SJCRH30 (cell line): ENCODE measurements at places on chromosomes 12 and 14.
A peak's percentile ranks its signal among the peaks of the same experiment; 100 is the strongest.

DNA sequence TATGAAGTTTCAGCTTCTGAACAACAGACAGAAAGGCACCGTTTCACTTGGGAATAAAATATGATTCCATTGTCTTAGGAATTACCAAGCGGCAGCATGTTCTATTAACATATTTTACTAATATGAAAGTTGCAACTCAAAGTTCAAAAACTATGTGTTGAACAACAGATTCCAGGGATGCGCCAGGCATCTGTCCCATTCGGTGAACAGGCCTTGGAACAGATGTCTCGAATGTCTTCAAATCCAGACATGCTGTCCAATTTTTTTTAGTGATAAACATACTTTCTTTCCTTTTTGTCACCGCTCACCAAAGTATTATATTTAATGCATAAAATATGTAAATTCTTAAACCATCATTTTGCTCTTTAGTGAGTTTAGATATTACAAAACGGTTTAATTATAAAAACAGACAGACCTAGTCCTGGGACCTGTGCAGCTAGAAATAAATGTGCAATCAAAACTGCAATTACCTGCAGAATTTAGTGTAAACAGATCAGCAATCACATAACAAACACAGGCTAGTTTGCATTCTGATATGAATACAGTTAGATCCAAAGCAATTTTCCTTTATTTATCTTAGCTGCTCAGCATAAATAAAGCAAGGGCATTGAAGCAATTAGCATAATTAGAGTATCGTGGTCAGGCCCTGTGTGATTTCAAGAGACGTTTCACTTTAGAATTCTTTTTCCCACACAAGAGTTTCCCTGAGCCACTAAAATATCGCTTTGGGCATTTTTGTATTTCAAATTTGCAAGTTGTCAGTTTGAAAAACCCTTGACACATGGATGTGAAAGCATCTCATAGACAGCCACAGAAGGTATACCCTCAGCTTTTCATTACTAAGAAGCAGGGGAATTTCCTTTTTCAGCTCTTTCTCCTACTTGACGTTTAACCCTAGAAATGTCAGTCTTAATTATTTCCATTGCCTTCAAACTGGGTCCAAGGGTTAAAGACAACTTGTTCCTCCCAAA lies 420.8 kb downstream of the EGLN3 start:
- DNase-seq: no peak

GRCh38 chr12:5260591-5261086 lies 171.3 kb upstream of the NTF3 start:
- no peak for DNase-seq

- DNase-seq: peak; percentile 70
Observed at GRCh38 chr14:24710403-24711112, 76.6 kb upstream of the GZMB start.

DNA sequence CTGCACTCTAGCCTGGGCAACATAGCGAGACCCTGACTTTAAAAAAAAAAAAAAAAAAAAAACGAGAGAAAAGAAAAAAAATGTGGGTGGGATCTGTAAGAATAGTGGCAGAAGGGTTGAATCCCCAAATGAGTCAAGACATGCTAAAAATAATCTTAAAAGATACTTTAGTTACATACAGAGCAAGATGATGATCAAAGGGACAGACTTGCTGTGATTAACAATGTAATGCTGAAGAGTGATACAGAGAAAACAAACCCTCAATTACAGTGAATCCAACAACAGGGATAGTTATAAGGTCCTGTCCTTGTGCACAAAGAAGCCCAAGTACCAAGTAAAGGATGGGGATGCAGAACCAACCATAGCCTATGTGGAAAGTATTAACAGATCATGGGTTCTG lies 80.3 kb downstream of the DCAF5 start:
- DNase-seq: no peak

DNA sequence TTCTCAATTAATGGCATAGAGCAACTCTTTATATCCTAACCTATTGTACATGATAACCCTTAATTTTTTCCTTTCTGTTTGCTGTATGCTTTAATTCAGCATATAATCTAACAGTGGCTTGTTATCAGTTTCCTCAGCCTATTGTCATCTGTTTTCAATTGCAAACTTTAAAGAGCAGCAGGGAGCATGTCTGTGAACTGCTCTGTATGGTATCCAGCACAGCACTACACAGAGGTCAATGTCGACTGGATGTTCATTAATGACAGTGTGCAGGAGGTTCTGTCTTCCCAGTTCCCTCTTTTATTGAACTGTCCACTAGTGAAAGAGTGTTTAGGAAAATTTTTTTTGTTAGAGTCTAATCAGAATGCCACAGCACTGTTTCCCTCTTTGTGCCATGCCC lies 609.1 kb downstream of the SOX5 start:
- no peak for DNase-seq

DNA sequence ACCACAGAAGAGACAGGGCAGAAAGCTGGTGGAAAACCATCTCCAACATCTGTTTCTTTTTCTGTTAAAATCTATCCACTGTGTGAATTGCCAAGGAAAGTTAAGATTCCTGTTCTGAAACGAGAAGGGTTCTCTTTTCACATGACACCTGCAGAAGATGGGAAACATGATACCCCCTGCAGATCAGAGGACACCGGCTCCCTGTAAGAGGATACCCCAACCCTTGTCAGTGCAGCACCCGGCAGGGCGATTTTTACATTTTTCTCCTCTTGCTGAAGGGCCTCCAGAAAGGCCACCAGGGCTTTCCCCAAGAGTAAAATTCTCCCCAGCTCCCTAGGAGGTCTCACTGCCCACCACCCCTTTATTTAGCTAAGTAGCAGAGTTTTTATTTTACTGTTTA lies 48.2 kb downstream of the DPF3 start:
- no peak for DNase-seq

GRCh38 chr14:69153152-69153872 lies 393 bp upstream of the DCAF5 start:
- peak; percentile 95 for DNase-seq

- DNase-seq: no peak
Observed at GRCh38 chr14:59320361-59320760, 131.9 kb downstream of the DAAM1 start.

DNA sequence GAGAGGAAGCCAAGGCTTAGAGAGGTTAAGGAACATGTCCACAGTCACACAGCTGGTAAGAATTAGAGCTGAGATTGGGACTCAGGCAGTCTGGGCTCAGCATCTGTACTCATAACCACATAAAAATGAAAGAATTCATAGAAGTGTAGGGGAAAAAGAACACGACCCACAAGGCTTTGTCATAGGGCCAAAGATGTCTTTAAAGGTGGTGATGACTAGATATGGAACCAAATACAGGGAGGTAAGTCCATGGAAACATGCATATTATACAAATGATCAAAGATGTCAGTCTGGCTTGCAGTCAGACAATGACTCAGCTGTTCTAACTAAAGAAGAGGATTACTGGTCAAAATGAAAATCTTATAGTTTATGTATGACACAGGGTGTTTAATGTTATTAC lies 7.2 kb upstream of the SSPN start:
- no peak for DNase-seq

- no peak for DNase-seq
Observed at GRCh38 chr14:100813291-100813690, 12.6 kb upstream of the MEG3 start.

DNA sequence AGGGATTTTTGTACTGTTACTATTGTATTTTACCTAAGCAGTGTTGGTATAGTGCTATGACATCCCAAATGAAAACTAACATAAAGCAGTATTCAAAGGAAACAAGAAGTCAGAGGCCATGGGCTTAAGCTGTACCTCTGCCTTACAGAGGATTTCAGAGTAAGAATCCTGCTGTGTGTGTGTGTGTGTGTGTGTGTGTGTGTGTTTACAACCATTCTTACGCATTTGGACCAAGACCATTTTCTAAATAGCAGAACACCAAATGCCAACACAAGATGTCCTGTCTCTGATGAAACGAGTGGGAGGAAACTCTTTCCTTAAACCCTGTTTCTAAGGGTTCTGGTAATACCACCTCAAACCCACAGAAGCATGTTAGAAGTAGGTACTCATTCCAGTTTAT lies 64.4 kb downstream of the PPP1R36 start:
- no peak for DNase-seq

DNA sequence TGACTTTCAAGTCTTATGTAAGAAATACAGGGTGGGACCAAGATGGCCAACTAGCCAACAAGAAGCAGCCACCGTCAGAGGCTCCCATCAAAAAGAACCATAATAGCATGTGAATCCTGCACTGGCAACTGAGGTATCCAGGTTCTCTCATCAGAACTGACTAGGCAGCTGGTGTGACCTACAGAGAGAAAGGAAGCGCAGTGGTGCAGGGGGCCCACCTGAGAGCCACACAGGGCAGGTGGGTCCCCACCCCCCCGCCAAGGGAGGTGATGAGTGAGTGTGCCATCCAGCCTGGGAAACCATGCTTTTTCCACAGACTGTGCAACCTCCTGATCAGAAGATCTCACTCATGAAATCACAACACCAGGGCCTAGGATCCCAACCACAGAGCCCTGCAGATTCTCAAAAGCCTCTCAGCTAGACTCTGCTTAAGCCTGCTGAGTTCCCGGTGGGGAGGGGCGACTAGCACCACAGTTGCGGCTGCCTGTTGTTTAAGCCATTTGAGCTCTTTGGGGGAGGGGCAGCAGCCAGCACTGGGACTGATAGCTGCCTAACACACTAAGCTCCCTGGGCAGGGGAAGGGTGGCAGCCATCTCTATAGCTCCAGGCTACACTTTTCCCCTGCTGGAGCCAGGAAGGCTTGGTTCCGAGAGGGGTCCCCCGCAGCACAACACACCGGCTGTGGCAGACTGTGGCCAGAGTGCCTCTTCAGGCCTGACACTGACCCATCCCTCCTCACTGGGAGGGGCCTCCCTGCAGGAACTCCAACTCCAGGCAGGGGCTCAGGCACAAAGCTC lies 75.3 kb downstream of the GARIN6 start:
- peak; percentile 6 for DNase-seq

GRCh38 chr14:81831128-81831820 lies 297.6 kb upstream of the SEL1L start:
- DNase-seq: no peak

DNA sequence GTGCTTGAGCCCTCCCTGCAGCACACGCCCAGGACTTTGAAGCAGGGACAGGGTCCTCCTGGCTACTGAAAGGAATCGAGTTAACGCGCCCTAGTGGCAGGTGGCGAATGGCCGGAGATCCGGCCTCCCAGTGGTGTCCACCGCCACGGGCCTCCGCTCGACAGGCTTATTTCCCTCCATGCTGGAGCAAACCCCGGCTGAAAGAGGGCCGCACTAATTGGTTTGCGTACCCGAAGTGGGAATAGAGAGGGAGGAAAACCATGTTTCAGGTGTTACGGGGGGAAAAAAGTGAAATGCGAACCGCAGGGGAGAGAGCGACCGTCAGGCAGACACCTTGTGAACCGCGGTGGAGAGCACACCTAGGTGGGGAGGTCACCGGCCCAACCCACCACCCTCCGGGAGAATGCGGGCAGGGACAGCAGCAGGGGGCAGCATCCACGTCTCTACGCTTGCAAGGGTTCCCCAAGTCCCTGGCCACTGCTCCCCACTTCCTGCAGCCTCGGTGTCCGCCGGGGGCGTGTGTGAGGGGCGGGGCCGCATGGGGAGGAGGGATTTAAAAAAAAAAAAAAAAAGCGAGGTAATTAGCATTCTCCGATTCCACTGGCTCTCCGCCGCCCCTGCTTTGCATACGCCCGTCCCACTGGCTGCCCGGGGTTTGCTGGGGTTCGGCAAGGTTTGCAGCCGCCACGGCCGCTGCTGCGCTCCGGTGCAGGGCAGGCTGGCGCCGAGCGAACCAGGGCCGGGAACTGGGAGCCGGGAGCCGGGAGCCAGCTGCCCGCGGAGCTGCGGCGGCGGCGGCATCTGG lies 224.6 kb upstream of the CRY1 start:
- peak; percentile 69 for DNase-seq

- peak; percentile 78 for DNase-seq
Observed at GRCh38 chr12:26369588-26369987, 174.2 kb downstream of the SSPN start.

- DNase-seq: no peak
Observed at GRCh38 chr12:2382370-2383155, 329.8 kb downstream of the CACNA1C start.

GRCh38 chr12:11981121-11981733 lies 89.5 kb upstream of the BCL2L14 start:
- no peak for DNase-seq

DNA sequence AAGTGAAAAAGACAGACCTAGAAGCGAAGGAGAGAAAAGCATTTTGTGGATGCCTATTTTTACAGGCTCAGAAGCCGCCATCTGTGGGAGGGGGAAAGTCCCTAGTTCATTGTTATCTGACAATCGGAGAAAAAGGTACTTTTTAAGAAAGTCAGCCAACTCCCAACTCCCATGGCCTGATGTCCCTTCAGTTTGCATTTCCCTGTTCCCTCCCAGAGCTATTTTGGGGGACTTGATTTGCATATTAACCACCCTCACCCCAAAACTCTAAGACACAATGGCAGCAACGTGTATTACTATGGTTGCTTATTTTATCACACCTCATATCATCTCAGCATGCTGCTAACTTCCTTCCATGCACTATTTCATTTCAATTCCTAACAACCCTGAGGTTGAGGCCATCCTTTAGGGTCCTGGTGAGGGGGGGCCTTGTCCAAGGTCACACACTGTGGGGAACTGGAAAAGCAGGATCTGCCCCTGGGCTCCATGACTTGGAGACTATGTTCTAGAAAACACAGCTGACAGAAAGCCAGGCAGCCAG lies 18.7 kb downstream of the HVCN1 start:
- DNase-seq: no peak

DNA sequence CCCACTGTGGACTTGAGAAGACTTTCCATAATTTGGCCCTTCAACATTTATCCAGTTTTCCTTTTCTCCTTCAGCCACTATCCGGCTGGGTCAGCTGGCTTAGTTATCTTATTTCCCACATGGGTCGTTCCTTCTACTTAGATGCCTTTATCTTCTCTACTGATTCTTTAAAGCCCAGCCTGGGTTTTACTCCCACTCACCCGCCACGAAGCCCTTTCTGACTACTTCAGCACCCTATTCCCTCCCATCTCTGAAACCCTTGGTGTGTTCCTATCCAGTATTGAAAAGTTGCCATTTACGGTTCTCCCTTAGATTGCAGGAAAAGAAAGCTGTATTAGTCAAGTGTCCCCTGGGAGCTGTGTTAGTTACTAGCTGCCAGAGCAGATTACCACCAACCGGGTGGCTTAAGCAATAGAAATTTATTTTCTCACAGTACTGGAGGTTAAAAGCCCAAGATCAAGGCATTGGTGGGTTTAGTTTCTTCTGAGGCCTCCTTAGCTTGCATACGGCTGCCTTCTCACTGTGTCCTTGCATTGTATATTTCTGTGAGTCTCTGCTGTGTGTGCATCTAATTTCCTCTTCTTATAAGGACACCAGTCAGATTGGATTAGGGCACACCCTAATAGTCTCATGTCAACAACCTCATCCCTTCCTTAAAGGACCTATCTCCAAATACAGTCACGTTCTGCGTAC lies 105.5 kb downstream of the GPATCH2L start:
- no peak for DNase-seq
